ENCODE measurements at places on chromosomes 2 and 18.

GRCh38 chr18:51953521-51953920, 386.5 kb upstream of the DCC start:
- no peak for DNase-seq

- DNase-seq = no peak
Observed at GRCh38 chr2:79972661-79973060, 331.9 kb downstream of the LRRTM1 start.

GRCh38 chr18:9364242-9364641, 29.7 kb downstream of the TWSG1 start:
- no peak for DNase-seq

DNA sequence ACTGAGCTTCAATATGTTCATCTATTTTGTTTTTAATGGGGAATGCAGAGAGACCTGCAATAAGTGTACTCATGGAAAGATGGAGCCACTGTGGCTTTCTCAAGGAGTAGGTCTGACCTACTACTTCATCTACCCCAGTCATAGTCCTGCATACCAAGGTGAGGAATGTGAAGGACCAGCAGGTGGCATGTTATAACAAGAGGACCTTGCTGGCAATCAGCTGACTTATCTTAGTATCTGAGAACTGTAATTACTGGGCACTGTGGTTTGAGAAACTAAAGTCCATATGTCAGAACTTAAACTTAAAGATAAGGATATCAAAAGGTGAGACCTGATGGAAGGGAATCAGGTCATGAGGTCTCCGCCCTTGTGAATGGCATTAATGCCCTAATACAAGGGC, 1104.2 kb downstream of the BCL11A start:
- DNase-seq = no peak

- no peak for DNase-seq
Observed at GRCh38 chr2:70981421-70981820, 3.0 kb downstream of the ANKRD53 start.

GRCh38 chr2:52429171-52429570, 1338.4 kb upstream of the CHAC2 start:
- DNase-seq = no peak

GRCh38 chr2:216292886-216293301, 79.4 kb downstream of the MARCHF4 start:
- no peak for DNase-seq

DNA sequence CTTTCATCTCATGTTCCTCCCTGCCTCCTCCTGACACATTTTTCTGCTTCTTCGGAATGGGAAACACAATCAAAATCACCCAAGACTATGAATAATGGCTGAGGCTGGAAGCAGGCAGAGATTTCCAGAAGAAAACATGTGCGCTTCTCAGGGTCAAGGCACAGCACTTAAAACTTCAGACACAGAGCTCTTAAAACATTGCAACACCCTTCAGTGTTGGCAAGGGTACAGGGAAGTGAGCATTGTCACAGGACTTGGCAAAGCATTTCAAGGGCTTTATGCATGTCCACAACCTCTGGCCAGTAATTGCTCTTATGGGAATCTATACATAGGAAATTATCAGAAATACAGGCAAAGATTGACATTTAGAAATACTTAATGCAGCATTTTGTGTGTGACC, 477.6 kb upstream of the KLHL29 start:
- DNase-seq = no peak

DNA sequence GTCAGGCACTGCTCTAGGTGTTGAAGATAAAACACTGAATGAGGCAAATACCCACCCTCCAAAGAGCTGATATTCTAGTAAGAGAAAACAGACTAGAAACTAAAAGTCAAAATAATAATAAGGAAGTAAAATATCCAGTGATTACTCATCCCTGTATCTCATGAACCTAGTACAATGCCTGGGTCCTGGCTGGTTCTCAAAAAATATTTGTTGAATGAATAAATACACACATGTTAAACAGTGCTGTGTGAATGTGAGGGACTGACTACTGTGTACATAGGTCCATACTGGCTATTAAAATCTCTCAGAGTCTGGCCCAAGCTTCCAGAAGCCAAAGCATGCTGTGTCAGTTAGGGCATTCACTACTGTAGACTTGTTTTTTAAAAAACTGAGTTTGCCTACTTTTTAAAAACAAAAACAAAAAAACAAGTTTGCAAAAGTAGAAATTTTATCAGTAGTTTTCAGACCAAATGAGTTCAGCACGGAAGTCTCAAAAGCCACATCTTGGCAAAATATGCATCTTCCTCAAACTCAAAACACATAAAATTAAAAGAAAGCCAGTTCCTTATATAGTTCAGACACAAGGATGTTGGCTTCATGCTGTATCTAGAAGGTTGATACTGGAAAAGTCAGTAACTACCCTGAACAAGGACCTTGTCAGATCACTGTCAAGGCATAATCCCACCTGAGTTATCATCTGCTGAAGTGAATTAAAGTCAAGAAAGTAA, 136.2 kb downstream of the THADA start:
- no peak for DNase-seq

- DNase-seq = no peak
Observed at GRCh38 chr2:1603059-1603458, 141.3 kb downstream of the PXDN start.

GRCh38 chr2:11726384-11726783, 20.0 kb upstream of the LPIN1 start:
- no peak for DNase-seq

- no peak for DNase-seq
Observed at GRCh38 chr18:66553824-66554223, 50.1 kb downstream of the CDH19 start.

DNA sequence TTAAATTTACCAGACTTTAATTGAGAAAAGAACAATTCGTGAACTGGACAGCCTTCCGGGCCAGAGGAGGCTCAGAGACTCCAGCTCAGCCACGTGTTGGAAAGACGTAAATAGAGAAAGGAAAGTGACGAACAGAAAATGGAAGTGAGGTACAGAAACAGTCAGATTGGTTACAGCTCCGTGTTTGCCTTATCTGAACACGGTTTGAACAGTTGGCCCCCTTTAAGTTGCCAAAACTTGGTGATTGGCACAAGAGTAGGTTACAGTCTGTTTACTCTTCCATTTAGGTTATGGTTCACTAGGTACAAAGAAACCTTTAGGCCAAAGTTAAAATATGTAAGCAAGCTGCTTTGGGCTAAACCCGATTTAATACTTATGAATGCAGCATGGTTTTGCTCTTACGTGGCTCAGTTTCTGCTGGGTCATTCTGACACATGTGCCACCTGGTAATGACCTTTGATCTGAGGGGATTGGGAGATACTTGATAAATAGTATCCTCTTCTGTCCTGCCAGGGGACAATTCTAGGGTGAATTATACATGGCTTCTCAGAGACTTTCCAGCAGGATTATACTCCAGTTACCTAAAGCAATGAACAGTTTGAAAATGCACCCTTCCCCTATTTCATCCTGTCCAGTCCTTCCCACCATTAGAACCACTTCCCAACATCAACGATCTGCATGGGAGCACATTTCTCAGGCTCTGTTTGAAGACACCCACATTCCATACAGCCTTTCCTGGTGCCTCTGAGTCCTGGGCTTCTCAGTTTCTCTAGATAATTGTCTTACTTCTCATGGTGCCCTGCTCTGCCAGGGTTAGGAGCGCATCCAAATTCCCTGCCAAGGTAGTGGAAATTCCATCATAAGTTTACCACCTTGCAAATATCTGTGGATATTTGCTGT, 65.1 kb upstream of the TGIF1 start:
- no peak for DNase-seq

GRCh38 chr2:65562890-65563289, 130.5 kb upstream of the SPRED2 start:
- DNase-seq = no peak

GRCh38 chr2:113875135-113875534, 14.8 kb upstream of the ACTR3 start:
- DNase-seq = no peak

- DNase-seq = no peak
Observed at GRCh38 chr2:161119483-161119882, 40.7 kb upstream of the TANK start.

- DNase-seq = no peak
Observed at GRCh38 chr2:238133499-238134392, 4.7 kb upstream of the KLHL30 start.

Measured in activated naive CD4-positive, alpha-beta T cell treated with anti-CD3 and anti-CD28 coated beads for 36 hours (primary cell).